Head of caudate nucleus (tissue), 42 donors: ENCODE measurements at places on chromosomes 13 and 19.
A peak's percentile ranks its signal among the peaks of the same experiment; 100 is the strongest.

DNA sequence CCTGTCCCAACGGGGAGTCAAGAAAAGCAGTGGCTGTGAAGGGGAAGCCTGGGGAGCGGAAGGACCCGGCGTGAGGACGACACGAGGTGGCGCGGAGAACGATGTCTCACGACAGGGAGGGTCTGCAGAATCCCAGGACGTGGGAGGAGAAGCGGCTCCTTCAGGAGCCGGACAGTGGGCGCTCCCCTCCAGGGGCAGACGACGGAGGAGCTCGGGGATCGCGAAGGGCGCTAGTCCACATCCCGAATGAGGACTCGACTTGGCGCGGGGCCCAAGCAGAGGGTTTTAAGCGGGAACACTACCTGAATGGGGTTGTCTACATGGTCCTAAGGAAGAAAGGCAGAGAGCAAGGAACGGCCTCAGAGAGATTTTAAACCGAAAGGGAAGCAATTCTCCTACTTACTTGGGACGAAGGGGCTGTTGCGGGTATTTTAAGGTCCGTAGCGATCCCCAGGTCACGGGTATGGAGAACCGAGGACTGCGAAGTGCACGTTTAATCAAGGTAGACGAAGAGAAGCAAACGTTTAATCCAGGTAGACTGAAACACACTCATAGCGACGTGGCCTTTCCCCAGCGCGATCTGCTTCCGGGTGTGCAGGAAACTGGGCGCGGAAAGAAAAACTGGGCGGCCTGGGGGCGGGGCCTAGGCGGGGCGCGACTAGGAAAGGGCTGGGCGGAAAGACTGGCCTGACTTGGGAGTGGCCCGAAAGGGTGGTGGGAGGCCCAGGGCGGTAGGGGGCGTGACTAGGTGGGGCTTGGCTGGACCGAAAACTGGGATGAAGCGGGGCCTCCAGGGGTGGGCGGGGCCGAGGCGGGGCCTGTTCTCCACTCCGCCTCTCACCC, at the start of gene ZNF841:
ZNF841 (minus strand) TSS at position 594 of the 843 bp plus-strand sequence. CDS start 10,964 bp downstream, outside the sequence.
- DNase-seq: peak; percentile 96

DNA sequence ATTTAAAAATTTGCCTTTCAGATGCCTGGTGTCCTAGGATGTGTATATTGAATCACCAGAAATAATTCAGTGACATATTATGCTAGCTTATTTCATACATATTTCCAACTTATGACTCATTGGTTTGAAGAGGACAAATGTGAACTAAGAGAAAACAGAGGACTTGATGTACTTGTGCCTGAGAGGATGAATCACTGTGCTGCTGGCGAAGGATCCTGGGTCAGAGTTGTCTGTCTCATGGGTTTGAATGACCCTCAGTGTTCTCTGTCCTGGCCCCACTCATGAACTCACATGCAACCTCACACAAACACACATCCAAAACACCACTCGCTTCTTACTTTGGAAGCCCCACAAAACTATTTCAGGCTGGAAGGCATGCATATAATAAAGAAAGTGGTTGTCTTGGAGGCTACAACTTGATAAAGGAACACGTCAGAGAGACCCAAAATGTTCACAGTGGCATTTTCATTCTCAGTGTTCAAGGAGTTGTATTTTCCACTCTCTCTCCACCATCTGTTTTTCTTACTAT, 129.0 kb upstream of the SPRY2 start:
- no peak for DNase-seq

GRCh38 chr13:65843314-65843731, 1386.8 kb downstream of the PCDH9 start:
- DNase-seq: no peak

GRCh38 chr19:50739914-50740426, 16.8 kb downstream of the CLEC11A start:
- no peak for DNase-seq

DNA sequence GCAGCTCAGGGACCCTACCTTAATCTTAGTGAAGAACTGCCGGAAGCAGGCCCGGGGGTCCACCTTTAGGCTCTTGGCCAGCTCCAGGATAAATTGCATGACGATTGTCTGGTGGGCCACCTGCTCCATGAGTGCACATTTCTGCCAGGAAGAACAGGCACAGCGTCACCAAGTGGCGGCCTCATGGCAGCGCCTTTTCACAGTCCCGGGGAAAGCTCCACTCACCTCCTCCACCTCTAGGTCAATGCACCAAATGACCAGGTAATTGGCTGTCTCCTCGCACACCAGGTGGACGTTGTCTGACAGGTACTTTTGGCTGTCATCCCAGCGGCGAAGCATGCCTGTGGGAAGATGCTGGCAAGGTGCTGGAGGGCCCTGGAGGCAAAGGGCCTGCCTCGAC, 8.3 kb downstream of the CDC37 start:
- no peak for DNase-seq

DNA sequence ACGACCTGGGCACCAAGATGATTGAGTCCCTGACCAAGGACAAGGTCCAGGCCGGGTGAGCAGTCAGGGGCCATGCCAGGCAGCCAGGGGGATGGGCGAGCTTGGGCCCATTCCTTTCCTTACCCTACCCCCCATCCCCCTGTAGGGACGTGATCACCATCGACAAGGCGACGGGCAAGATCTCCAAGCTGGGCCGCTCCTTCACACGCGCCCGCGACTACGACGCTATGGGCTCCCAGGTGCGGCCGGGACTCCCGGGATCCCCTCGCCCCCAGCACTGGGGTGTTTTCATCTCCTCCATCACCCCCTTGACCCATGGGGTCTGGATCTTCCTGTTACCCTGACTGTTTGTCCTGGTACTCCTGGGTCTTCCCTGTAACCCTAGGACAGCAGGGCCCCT, 7.1 kb downstream of the LHB start:
- no peak for DNase-seq

DNA sequence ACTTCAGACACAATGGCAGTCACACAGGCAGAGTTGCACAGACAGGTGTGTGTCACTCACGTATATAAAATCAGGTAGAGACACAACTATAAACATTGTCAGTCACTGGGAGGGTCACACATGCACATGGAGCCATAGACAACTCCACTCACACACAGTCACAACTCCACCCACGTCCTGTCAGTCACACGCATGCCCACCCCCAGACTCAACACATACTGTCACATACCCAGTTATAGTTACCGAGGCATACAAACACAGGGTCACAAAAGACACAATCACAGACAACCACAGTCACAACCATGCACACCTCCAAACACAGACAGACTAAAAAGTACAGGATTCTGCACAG, 1.5 kb downstream of the NUMBL start:
- no peak for DNase-seq

DNA sequence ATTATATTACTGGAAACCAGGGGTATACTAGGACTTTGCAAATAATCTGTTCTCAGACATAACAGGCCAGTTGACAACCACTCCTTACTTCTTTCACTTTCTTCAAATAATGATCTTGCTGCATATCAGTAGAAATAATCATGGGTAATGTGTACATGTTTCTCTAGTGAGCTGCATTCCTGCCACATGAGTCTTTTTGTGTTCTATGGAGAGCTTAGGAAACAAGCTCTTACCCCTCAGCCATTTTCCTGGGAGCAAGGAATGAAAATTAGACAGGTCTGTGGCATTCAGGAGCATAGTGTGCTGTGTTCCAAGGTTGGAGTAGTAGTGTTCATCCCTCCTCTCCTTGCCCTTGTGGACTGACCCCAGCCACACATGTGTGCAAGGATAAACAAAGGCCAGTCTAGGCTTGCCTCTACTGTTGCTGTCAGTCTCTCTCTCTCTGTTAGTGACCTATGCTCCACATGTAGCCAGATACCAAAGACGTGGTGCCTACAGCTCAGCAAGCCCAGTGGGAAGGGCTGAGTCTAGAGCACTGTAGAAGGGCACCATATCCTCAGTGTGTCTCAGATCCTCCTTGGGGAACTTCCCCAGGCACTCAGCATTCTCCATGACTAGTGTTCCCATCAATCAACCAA, 11.5 kb upstream of the OXGR1 start:
- DNase-seq: no peak

GRCh38 chr13:110624766-110625756, 9.7 kb downstream of the NAXD start:
- DNase-seq: no peak

- no peak for DNase-seq
Observed at GRCh38 chr13:63336549-63336948, 1920.9 kb upstream of the PCDH20 start.

DNA sequence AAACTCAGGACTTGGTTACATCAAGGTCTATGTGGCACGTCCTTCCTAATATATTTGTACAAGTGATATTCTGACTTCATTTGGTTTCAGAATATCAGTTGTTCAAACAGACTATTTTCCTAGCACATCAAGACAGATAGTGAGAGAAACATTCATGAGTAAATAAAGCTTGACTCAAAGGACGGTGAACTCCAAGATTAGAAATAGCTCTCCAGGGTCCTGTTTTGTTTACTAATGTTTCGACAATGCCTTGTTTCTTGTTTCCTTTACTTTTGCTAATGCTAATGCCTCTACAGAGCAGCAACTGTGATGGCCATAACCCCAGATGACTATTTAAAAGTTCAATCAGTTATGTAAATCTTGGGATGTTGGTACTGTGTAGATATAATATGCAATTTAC, 313.9 kb downstream of the KLF12 start:
- no peak for DNase-seq

DNA sequence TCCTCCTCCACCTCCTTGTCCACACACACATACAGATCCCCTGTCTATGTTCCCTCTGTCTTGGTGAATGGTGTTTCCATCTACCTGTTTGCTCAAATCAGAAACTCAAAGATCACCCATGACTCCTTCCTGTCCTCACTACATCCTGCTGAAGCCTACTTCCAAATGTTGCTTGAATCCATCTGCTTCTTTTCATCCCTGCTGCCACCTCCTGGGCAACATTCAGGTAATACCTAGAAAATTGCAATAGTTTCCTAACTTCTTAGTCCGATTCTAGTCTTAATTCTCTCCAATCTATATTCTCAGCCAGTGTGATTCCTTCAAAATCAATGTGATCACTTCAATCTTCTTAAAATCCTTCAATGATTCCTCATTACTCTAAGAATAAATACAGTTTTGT, 155.5 kb upstream of the STARD13 start:
- peak; percentile 9 for DNase-seq

GRCh38 chr19:55228403-55229031, at the start of gene TMEM86B:
Gene TMEM86B, minus strand, starts transcription at chr19:55228763. Its CDS starts 22 bp downstream, at chr19:55228741.
- DNase-seq: no peak

DNA sequence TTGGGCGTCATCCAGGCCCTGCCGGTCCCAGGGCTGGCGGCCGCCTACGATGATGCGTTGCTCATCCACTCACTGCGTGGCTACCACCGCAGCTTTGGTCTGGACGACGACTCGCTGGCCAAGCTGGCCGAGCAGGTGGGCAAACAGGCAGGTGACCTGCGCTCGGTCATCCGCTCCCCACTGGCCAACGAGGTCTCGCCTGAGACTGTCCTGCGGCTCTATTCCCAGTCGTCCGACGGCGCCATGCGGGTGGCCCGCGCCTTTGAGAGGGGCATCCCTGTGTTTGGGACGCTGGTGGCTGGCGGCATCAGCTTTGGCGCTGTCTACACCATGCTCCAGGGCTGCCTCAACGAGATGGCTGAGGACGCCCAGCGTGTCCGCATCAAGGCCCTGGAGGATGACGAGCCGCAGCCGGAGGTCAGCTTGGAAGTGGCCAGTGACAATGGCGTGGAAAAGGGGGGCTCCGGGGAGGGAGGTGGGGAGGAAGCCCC, 3.5 kb downstream of the IRGC start:
- no peak for DNase-seq

DNA sequence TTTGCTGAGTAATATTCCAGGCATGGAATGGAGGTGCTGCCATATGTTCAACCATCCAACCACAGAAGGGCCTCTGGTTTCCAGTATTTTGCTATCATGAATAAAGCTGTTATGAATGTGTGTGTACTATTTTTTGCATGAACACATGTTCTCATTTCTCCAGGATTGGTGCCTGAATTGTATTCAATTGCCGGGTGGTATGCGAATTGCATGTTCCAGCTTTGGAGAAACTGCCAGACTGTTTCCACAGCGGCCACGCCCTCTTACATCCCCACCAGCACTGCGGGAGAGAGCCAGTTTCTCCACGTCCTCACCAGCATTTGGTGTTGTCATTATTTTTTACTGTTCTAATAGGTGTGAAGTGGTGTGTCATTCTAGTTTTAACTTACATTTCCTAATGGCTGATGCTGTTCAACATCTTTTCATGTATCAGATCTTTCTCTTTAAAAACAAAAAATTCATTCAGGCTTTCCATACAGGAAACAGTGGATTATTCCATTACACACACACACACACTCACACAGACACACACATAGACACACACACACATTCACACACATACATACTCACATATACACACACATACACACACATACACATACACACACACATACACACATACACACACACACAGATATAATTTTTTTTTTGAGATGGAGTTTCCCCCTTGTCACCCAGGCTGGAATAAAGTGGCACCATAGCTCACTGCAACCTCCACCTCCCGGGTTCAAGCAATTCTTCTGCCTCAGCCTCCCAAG, 154.1 kb downstream of the PTPRS start:
- no peak for DNase-seq

- DNase-seq: no peak
Observed at GRCh38 chr13:39370554-39370953, 232.4 kb downstream of the LHFPL6 start.

- peak; percentile 26 for DNase-seq
Observed at GRCh38 chr13:43546251-43546650, 240.5 kb downstream of the ENOX1 start.

GRCh38 chr19:50796634-50797428, 6.6 kb downstream of the ACP4 start:
- no peak for DNase-seq

DNA sequence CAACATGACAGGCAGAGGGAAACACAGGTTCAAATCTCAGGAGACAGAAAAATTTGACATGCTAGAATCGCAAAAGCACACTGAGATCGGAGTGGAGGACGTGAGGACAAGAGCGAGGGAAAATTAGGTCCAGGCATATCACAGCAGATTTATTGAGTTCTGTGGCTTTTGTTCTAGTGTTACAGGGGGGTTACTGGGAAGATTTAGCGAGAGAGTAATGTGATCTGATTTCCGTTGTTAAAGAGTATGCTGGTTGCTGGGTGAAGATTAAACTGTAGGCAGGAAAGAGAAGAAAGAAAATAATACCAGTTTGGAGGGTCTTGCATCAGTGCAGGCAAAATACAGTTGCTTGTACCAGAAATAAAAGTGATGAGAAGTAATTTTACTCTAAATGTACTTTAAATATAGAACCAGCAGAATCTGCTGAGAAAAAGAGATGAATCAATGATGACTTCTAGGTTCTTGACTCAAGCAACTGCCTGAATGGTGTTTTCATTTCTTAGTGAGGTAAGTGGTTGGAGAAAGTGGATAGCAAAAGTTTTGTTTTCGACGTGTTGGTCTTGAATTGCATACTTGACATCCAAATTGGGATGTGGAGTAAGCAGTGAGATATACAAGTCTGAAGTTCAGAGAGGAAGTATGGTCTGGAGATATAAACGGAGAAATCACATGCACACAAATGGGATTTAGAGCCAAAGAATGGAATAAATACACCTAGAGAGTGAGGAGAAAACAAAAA, 35.7 kb downstream of the UFM1 start:
- DNase-seq: no peak

DNA sequence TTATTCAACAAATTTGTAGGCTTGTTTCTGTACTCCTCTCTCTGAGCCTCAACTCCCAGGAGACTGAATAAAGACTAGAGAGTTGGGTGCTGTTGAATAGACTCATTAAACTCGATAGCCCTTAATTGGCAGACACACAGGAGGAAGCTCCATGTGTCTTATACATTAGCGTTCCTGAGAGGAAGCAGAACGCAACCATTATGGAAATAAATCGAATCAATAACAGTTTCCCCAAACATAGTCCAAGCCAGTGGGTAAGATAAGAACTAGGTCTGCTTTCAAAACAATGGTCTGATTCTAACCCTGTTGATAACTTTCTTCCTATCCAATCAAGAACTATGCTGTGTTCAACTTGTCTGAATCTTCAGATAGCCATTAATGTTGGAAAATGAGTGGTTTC, 118.1 kb upstream of the FNDC3A start:
- no peak for DNase-seq
